H7 (cell line): ENCODE measurements at places on chromosomes 3 and 15.

DNA sequence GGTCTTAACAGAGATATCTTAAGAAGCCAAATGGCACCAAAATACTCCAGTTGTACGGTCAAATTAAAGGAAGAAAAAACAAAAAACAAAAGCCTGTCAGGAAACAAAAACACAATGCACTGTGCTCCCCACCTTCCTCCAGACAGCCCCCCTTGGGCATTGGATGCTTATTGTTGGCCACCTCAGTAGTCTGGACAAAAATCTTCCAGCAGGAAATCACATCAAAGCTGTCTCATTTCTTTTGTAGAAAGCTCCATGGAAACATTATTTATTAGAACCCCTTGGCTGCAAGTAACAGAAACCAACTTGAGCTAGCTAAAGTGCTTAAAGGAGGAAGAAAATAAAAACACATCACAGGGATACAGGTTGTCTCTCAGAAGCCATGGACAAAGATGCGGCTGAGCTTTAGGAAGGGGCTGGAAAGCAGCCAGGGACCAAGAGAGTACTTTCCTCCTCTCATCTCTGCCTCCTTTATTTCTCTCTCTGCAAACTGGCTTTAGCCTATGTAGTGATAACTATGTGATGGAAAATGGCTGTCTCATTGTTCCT is 651.5 kb upstream of the ADAMTS9 start:
- no peak for DNase-seq

GRCh38 chr3:88542916-88543315 is 393.2 kb downstream of the C3orf38 start:
- no peak for DNase-seq

DNA sequence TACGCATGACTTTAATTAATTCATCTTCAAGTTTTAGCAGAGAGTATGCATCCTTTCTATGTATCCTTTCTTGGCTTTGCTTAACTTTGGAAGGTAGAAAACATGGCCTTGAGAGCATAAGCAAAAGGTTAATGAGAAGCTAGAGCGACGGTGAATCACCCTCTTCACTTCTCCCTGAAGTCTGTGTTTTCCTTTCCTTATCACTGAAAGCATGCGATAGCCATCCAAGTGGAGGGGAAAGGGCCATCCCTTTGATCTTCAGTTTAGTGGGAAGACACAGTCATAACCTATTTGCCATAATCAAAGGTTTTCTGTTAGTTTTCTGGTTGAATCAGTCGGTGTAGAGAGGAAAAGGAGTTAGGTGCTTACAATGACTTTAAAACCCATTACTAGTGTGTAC is 354.0 kb upstream of the ROBO2 start:
- DNase-seq = no peak

DNA sequence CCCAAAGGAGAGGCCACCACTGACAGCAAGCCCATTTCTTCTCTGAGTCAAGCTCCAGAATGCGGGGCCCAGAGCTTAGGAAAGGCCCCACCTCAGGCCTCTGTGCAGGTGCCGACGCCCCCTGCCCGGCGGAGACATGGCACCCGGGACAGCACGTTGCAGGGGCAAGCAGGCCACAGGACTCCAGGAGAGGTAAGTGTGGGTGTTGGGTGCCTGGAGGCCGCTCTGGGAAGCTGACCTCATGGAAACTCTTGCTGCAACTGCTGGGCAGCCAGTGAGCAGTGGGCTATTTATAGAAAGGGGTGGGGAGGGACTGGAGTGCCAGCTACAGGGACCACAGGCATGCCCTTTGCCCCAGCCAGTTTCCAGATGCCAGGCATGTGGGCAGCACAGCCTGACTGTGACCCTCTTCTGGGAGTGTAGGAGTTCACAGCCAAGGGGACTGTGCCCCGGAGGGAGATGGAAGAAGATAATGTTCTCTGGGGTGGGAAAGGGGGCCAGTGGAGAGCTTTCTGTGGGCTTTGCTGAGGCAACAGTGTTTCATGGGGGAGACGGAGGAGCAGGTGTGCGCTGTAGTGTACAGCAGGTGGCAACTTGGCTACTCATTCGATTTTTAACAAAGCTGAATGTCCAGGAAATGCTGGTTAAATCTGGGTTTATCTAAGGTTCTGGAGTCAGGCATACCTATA is 23.7 kb downstream of the ALPK3 start:
- DNase-seq = no peak
